ENCODE measurements at places on chromosomes 3 and 15. TPM values are rescaled to one million over a fixed set of nuclear protein-coding genes. Genes with fewer than 3 reads are reported as not detected.

IQSEC1 gene
- total RNA-seq, result 13.3 TPM

MYRIP gene
- total RNA-seq, result 5.6 TPM

TMEM212 gene
- total RNA-seq, result not detected

ACOX2 gene
- 1.4 TPM for total RNA-seq

CAMK1 gene
- 7.2 TPM for total RNA-seq

C15orf62 gene
- total RNA-seq, result 0.56 TPM
